ENCODE measurements at places on chromosomes 5 and 9. TPM values are rescaled to one million over a fixed set of nuclear protein-coding genes. Genes with fewer than 3 reads are reported as not detected.

DNA sequence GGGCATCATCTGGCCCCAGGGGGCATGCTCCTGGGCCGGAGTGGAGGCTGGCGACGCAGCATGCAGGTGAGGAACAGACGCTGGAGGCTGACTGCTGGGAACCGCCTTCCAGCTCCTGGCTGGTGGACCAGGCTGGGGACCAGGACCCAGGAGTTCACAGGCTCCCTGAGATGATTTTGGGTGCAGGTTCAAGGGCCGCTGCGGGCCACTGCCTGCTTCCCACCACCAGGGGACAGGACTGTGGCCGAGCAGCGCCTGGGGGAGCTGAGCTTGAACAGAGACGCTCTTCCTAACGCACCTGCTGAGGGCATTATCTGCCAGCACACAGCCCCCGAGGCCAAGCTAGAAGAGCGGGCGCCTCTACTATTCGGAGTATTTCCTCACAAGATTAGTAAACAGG is 132.1 kb upstream of the RAPGEF1 start:
- no peak for DNase-seq
- H3K4me3 ChIP-seq, result no peak overlapping the region
- no peak overlapping the region for H3K27ac ChIP-seq
- peaks cover under 1% of the 10 kb centered on the region for H3K36me3 ChIP-seq
- H3K27me3 ChIP-seq, result no peaks in the 10 kb centered on the region

OBP2B gene
- total RNA-seq, result not detected

MGAT4B gene
- total RNA-seq, result 168 TPM

C7 gene
- total RNA-seq, result not detected

LRRC14B gene
- not detected for total RNA-seq
